ENCODE measurements at places on chromosomes 5 and 9.

DNA sequence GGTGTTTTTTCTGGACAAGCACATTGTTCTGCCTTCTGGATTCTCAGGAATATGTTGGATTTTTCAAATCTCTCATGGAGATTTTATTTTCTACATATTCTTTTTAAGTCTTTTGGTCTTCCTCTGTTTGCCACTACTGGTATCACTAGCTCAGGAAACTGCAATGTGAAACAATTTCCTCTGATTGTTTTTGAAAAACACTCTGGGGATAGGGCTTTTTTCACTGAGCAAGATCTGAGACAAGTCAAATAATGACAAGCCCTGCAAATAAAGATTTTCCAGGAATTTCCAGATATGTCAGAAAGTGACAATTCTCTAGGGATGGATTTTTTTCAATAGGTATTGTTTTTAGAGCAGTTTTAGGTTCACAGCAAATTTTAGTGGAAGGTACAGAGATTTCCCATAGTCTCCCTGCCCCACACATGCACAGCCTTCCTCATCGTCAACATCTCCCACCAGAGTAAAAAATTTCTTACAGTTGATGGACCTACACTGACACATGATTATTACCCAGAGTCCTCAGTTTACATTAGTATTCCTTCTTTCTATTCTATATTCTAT, 86.9 kb upstream of the TMEM161B start:
- no peak for DNase-seq

- DNase-seq = no peak
These were observed 1.2 kb downstream of the MTAP start for GRCh38 chr9:21803649-21804048.

DNA sequence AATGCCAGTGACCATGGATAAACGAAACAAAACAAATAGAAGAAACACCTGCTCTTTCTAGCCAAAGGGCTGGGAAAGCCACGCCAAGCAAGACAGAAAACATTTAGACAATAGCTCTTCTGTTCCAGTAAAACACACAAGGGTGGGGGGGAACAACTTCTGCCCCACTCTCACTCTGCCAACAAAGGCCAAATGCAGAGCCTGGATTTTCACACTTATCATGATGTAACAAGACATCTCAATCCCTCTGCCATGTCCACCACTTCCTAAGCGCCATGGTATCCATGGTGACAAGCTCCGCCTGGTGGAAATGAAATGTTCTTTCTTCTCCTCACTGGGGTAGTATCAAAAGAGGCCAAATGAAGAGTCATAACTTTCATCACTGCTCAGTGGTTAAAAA, 60.6 kb downstream of the DRD1 start:
- no peak for DNase-seq

DNA sequence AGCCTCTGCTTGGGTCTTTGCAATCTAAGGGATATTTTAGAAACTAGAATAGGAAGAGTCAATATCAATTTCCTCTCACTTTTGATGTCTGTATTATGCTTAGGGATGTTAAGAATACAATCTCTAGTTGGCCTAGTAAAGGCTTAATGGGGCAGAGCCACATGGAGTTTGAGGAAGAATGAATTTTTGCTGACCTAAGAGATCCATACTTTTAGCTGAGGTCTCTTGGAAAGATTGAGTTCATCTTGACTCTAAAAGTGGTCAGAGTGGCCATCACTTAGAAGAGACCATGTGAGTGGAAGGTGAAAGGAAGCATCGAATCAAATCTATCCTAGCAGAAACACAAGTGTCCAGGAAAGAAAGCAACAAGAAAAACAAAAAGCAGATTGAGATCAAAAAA, 92.2 kb upstream of the SLC28A3 start:
- DNase-seq = no peak

- DNase-seq = no peak
These were observed 18.7 kb downstream of the ADAMTS13 start for GRCh38 chr9:133440874-133441273.

GRCh38 chr9:122340161-122340560, 30.7 kb upstream of the PTGS1 start:
- DNase-seq = no peak

GRCh38 chr5:90099099-90099498, 310.5 kb downstream of the CETN3 start:
- no peak for DNase-seq

DNA sequence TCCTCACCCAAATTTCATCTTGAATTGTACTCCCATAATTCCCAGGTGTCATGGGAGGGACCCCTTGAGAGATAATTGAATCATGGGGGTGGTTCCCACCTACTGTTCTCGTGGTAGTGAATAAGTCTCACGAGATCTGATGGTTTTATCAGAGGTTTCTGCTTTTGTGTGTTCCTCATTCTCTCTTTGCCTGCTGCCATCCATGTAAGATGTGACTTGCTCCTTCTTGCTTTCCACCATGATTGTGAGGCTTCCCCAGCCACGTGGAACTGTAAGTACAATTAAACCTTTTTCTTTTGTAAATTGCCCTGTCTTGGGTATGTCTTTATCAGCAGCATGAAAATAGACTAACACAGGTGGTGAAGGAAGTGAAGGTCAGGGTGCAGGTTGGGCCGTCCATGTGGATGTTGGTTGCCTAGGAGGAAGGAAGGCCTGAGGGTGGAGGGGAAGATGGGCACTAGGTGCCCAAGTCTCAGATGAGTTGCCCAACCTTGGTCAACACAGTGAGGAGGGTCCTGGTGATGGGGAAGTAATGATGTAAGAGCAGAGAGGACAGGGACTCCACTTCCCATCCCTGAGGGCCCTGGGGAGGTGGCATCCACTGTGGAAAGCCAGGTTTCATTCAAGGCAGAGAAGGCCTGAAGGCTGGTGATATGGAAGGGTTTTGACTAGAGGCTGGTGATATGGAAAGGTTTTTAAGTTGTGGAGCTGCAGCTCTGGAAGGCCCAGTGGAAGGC, 92.6 kb downstream of the HSPA4 start:
- no peak for DNase-seq

DNA sequence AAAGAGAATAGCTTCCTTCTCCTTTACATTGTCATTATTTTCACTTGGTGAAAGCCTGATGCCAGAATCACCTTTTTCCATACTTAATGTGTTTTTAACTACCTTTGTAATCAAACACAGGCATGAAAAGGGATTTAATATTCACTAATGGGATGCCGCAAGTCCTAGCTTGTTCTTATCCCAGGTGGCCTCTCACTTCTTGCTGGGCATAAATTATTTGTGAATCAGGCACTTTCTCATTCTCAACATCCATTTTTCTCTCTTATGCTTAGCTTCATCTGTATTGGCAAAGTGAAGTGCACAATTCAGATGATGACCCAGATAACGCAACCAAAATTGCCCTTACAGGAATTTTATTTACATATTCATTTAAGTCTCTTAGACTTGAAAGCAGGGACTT, 10.9 kb downstream of the ACTL7B start:
- no peak for DNase-seq

DNA sequence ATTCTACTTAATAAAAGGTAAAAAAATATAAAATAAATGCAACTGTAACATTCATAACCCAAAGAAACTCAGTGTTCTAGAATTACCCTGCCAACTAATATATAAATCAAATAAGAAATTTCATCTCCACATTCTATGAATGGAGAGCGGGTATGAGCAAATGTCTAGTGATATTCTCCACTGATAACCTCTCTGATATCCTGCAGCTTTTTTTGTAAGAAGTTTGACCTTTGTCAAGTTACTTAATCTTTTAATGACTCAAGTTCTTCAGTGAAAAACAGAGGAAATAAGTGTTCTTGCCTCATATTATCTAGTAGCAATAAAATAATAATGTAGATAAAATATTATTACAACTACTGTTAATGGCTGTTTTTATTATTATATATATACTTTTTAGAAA, 1275.6 kb upstream of the CDH9 start:
- no peak for DNase-seq

- no peak for DNase-seq
These were observed 24.6 kb upstream of the CER1 start for GRCh38 chr9:14747111-14747510.

DNA sequence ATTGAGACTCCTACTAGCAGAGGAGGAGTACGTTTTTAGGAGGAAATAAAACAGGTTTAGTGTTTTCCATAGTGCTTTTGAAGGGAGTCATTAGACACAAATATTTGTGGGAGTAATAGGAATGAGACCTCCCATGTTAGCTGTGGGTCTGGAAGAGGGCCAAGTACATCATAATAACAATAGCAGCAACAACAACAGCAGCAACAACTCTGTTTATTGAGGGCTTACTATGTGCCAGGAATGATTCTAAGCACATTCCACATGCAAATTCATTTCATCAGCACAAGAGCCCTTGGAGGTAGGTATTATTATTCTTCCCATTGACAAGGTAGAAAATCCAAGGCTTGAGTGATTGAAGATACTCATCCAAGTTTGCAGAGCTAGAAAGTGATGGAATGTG, 384.2 kb upstream of the RPS23 start:
- DNase-seq = no peak

DNA sequence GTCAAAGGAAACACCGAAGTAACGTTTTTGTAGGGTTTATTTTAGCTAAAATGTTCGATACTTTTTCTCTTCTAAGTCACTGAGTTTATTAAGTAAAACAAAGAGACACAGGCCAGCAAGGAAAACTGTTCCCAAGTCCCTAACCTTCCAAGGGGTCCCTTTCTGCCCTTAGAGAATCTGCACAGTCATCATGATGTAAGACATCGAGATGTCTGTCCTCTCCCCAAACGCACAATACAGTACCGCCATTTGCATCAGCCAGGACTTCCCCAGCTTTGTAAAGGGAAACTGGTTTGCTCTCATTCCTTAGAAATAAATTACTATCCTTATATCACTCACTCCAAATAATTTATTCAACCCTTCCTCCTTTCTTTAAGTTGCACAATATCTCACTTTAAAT, 89.3 kb downstream of the MARCHF11 start:
- DNase-seq = no peak

DNA sequence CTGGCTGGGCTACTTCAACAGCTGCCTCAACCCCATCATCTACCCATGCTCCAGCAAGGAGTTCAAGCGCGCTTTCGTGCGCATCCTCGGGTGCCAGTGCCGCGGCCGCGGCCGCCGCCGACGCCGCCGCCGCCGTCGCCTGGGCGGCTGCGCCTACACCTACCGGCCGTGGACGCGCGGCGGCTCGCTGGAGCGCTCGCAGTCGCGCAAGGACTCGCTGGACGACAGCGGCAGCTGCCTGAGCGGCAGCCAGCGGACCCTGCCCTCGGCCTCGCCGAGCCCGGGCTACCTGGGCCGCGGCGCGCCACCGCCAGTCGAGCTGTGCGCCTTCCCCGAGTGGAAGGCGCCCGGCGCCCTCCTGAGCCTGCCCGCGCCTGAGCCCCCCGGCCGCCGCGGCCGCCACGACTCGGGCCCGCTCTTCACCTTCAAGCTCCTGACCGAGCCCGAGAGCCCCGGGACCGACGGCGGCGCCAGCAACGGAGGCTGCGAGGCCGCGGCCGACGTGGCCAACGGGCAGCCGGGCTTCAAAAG, 36.9 kb upstream of the TTC1 start:
- no peak for DNase-seq

DNA sequence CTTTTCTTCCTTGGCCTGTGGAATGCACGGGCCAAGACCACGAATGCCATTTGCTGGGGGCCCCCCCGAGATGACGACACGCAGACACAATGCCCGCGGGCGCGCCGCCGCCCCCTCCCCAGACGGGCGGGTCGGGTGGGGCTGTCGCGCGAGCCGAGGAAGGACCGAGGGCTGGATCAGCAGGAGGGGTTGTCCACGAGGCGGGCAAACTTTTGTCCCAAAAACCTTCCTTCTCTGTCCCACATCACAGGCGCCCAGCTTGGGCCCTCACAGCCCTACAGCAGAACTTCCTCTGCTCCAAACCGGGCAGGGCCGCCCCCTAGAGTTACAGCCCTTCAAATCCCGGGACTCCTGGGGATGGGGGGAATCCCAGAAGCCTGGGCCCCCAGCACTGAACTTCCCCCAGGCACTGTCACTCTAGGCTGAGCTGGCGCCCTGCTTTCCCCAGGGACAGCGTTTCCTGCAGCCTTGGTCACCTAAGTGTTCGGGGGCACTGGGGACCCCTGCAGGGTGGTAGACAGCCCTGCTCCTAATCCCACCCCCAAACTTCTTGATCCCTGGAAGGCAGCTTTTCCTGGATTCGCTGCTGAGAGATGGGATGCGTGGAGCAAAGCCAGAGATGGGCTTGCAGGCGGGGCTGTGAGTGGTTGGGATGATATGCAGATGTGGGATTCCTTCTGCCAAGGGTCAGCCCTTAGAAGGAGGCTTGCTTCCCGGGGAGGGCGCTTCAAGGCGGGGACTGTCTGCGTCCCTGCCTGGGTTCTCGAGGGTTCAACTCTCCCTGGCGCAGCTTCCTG, 980 bp downstream of the COL5A1 start:
- no peak for DNase-seq

GRCh38 chr5:2710910-2711309, 40.6 kb downstream of the IRX2 start:
- DNase-seq = no peak

GRCh38 chr5:17249029-17249634, 31.7 kb downstream of the BASP1 start:
- no peak for DNase-seq

Measured in activated CD4-positive, alpha-beta T cell treated with anti-CD3 and anti-CD28 coated beads for 1 hour (primary cell).